ENCODE measurements at places on chromosomes 13 and 19.

DNA sequence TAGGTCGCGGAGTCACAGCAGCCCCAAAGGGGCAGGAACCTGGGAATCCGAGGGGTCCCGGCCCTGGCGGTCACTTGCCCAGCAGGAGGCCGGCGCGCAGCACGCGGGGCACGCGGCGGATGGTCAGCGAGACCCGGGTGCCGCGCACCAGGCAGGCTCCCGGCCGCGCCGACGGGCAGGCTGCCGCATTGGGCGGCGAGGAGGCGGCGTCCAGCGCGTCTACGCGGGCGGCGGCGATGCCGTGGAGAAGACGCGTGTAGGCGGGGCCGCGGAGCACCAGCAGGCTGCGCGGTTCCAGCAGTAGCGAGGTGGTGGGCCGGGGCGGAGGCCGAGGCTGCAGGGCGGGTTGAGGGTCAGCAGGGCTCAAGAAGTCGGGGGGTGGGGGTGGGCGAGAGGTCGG is 607 bp upstream of the SYNE4 start:
- H3K27me3 ChIP-seq: no peaks in the 10 kb centered on the region
- peak; percentile 55 for DNase-seq
- no peaks in the 10 kb centered on the region for H3K36me3 ChIP-seq
- peak overlapping the region; percentile 85 for H3K27ac ChIP-seq
- peaks cover 4% of the 10 kb centered on the region for H3K4me1 ChIP-seq

DNA sequence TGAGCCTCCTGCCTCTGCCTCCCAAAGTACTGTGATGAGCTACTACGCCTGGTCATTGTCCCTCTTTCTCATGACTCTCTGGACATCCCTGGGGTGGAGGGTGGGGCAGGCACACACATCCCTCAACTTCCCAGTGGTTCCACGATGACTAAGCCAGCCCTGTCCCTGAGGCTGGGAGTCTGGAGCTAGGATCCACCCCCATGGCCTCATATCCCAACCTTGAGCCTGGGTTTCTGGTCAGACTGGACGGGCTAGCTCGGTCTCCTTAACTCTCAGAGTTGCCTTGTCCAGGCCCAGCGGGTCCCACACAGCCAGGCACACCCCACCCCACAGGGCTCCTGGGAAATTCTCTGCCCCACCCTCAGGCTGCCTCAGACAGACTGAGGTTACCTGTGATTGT is 19.6 kb downstream of the IER2 start:
- no peaks in the 10 kb centered on the region for H3K4me1 ChIP-seq
- DNase-seq: no peak
- no peaks in the 10 kb centered on the region for H3K36me3 ChIP-seq
- H3K27me3 ChIP-seq: no peaks in the 10 kb centered on the region
- H3K4me3 ChIP-seq: no peak overlapping the region

DNA sequence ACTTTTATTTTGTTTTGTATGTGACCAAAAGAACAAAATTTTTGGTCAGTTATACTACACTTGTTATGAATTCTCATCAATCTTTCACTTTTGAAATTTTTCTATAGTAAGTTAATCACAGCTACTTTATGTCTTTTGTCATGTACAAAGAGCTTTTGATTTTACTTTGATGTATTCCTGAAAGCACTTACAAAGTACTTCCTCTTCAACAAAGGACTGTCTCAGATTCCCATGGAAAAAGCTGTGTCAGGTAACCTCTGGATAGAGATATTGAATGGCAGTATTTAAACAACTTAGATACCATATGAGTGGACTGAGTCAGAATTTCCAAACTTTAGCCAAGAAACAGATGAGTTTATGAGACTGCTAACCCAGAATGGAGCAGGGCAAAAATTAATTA is 689.3 kb upstream of the ATXN8OS start:
- no peaks in the 10 kb centered on the region for H3K36me3 ChIP-seq
- no peak overlapping the region for H3K27ac ChIP-seq
- H3K4me3 ChIP-seq: no peak overlapping the region
- H3K27me3 ChIP-seq: no peaks in the 10 kb centered on the region

DNA sequence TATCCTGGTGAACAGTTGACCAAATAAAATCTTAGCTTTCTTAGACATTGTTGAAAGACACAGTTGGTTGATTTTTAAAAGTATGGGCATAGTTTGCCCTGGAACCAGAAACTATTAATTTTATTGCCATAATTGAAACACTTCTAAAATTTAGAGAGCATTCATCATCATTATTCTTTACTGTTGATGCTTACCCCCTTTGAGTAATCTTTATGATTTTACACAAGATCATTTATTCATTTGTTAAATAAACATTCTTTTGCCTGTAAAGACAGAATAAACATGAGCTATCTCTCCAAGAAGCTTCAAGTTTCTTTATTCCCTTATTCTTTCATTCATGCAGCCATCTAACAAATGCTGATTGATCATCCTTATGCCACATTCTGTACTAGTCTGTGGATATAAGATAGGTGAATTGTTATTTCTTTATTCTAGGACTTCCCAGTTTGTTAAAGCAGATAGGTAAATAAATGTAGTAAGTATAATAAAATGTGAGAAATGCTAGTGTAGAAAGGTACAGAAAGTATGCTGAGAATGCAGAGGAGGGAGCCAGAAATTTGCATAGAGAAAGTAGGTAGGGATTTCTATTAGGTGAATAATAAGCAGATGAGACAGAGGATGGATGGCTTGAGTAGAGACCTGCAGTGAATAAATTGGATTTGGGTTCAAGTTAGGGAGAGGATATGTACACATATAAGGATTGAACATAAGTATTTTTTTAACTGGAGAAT is 8.2 kb downstream of the SERTM1 start:
- no peak overlapping the region for H3K4me3 ChIP-seq
- no peak for DNase-seq
- H3K27ac ChIP-seq: no peak overlapping the region
- H3K36me3 ChIP-seq: no peaks in the 10 kb centered on the region

DNA sequence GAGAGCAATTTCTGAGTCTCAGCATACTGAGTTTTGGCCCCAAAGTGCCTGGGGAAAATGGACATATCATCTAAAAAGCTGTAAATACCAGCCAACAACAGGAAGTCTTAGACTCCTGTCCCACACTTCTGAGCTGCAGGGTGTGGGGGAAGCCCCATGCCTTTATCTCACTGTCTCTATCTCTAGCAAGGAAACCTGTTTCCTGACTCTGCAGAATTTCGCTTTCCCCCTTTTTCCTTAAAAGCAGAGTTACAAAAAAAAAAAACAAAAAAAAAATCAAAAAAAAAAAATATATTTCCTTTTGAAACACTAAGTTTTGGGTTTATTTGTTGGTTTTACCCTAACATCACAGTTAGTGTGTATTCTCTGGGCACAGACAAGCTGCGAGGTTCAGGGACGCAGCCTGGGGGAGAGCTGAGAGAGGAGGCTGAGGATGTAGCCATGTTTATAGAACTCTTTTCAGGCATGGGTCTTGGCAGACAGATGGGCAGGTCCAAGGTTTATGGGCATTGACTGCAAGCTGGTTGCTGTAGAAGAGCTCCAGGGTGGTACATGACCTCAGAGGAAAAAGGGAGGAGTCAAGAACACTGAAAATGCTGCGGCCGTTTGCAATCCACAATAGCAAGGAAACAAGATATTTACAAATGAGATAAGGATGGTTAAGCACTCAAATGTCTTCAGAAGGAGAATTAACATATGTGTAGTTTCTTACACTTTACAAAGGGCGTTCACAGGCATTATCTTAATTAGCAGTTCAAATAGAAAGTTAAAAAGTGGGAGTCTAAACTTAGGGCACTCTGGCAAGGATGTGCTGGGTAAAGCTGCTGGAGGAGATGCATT is 4.9 kb downstream of the MBNL2 start:
- H3K36me3 ChIP-seq: no peaks in the 10 kb centered on the region
- DNase-seq: no peak
- H3K4me1 ChIP-seq: peaks cover 4% of the 10 kb centered on the region
- H3K4me3 ChIP-seq: no peak overlapping the region
- H3K27me3 ChIP-seq: no peaks in the 10 kb centered on the region

GRCh38 chr19:42244347-42245220 is 2.2 kb upstream of the GSK3A start:
- no peaks in the 10 kb centered on the region for H3K27me3 ChIP-seq
- DNase-seq: peak; percentile 93
- H3K27ac ChIP-seq: peak overlapping the region; percentile 94

DNA sequence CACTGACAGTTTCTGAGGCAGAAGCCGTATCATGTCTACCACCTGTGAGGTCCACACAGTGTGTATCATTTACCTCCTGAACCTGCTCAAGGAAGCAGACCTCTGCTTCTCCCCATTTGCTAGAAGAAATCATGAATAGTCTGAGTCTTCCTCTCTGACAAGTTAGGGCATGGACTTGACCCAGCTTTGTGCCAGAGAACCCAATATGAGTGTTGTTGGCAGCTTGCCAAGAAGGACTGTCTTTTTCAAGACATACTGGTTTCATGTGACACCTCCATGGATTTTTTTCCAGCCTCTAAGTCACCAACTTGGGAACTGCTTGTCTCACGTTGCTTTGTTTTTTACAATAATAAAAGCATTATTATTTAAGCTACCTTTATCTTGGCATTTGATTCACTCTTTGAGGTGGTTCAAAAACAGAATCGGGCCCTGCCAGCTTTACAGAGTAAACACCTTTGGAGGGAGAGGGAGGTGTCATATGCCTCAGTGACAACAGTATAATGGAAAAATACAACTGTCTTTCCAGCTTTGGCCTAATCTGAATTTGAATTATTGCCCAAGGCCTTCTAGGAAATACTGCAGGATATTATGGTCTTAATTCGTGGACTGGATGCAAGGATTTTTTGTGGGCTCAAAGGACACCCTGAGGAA is 9.6 kb downstream of the ZNF211 start:
- no peaks in the 10 kb centered on the region for H3K4me1 ChIP-seq
- DNase-seq: peak; percentile 58
- H3K36me3 ChIP-seq: peaks cover 25% of the 10 kb centered on the region
- no peak overlapping the region for H3K4me3 ChIP-seq

DNA sequence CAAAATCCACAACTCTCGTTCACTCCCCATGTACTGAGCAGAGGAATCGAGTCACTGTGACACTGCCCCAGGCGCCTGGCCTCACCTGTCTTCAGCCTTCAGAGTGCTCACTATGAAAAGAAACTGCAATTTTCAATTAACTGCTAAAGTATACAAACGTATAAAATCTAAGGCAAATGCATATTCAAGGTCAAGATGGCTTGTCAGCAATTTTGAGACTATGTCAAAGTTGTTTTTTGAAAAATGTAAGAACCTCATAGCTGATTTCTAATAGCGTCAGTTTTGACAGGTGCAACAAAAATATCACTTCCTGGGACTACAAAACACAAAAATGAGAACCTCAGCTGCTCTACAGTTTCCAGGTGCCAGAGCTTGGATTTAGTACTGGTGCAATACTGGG is 31.4 kb downstream of the TUBGCP3 start:
- peaks cover 14% of the 10 kb centered on the region for H3K36me3 ChIP-seq
- no peaks in the 10 kb centered on the region for H3K4me1 ChIP-seq
- no peak overlapping the region for H3K27ac ChIP-seq

GRCh38 chr13:51113969-51114368 is 2.9 kb upstream of the C13orf42 start:
- no peaks in the 10 kb centered on the region for H3K27me3 ChIP-seq
- H3K4me3 ChIP-seq: no peak overlapping the region
- no peaks in the 10 kb centered on the region for H3K4me1 ChIP-seq
- DNase-seq: no peak

All from prostate gland (tissue), 2 donors.